Frontal cortex (tissue), 4 donors: ENCODE measurements at places on chromosomes 3 and 15. TPM values are rescaled to one million over a fixed set of nuclear protein-coding genes. Genes with fewer than 3 reads are reported as not detected.

RTP1 gene
- 0.41 TPM for total RNA-seq

GP5 gene
- not detected for total RNA-seq

MINAR1 gene
- 6.9 TPM for total RNA-seq

GRCh38 chr3:156489462-156489911 lies 65.4 kb downstream of the SSR3 start:
- DNase-seq, result no peak

DNA sequence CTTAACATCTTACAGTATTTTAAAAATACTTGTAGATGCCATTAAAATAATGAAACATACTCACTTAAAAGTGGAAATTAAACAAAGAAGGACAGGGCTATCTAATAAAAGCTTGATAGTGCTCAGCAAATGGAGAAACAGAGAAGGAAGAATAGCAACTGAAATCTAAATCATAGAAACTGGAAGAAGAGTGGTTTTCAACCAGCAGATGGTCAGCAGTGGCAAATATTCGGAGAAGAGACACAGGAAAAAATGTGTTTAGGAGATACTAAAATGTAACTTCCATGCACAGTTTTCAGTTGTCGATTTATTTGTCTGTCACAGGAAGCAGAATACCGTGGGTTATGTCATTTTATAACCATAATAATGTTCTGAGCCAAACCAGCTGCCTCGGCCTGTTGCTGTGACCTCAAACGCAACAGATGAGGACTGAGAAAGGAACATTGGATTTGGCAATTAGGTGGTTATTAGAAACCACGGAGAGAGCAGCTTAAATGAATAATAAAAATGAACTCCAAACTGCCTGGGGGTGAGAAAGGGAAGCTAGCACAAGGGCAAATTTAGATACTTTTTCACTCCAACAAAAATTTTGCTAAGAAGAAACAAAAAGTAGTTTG lies 246.6 kb upstream of the KCNMB2 start:
- no peak for DNase-seq

DNA sequence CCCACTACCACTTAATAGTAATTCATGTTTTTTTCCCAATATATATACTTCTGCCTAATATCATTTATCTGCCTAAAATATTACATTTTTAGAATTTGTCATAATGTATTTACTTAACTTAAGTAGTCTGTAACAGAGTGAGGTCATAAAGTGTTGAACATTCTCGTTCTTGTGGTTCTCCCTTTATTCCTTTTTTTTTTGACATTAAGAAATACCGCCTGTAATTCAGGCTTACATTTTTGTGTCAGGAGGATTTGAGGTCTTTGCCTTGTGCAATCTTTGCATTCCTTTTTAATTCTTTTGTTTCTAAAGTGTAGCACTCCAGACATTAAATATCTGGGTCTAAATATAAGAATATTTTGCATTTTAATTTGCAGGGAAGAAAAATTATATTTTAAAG lies 315.4 kb downstream of the PTPRG start:
- DNase-seq, result no peak

- no peak for DNase-seq
Observed at GRCh38 chr15:78533331-78533730, 6.9 kb upstream of the PSMA4 start.

- no peak for DNase-seq
Observed at GRCh38 chr3:147397155-147397874, 9.0 kb downstream of the ZIC4 start.

- DNase-seq, result no peak
Observed at GRCh38 chr15:35271371-35272043, 186.4 kb upstream of the NANOGP8 start.

DNA sequence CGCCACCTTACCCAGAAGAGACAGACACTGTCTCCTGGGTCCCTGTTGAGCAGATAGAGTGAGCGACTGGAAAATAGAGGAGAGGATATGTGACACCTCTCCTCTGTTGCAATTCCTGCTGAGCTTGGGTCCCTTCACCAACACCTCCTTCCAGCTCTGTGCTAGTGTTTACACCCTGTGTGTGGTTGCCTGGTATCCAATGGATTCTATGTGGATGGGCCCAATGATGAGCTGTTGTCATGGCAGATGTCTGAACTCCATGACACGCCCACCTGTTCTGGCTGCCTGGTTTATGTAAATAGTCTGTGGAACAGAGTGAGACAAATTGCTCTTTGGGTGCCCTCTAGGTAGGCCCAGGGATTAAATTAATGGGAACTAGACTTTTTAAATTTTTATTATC lies 23.7 kb downstream of the RBM5 start:
- no peak for DNase-seq
